ENCODE measurements at places on chromosomes 1 and 21.

DNA sequence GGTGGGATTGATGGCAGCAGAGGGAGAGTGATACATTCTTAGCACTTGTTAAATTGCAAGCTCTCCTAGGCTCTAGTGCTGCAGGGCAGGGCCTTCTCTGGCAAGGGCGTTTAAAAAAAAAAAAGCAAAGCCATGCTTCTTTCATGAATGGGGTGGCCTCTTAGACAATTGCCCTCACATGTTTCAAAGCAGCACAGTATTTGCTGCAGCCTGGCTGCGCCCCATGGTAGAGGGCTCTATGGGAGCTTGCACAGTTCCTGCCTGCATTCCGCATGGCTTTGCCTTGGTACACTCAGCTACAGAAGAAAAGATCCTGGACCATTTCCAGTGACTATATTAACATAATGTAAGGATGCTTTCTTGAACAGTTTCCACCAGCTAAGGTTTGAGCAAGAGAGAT is 267.2 kb downstream of the ZNF648 start:
- no peak for DNase-seq

GRCh38 chr1:32988665-32989064 is 24.1 kb upstream of the RNF19B start:
- no peak for DNase-seq

GRCh38 chr1:74652711-74653139 is 20.9 kb downstream of the ERICH3 start:
- no peak for DNase-seq

- DNase-seq, result no peak
Observed at GRCh38 chr1:27049100-27049499, 36.5 kb upstream of the TENT5B start.

GRCh38 chr1:108814343-108815125 is 42.4 kb downstream of the AKNAD1 start:
- DNase-seq, result peak; percentile 19

DNA sequence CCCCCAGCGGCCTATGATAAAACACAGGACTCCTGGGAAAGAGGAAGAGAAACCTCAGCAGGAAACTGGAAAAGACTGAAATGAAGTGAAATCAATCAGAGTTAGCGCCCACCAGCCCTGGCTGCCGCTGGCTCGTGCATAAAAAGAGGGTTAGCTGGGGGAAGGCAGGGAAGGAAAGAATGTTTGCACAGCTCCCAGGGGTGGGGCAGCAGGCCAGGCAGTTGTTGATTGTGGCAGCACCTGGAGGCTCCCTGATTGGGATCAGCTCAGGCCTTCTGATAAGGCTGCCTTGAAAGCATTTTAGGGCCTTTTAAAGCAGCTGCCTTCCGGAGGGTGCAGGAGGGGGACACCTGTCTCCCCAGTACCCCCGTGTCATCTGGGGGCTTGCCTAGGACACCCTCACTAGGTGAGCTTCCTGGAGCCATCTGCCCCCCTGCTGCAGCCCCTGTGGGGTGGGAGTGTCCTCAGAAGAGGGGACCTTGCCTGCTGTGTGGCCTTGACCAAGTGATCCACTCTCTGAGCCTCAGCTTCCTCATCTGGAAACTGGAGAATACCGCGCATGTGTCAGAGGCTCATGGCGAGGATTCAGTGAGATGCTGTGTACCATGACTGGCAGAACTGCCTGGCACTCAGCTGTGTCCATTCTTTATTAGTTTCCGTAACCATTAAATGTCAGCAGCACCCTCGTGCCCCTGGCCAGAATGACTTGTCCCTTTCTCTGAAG is 6.6 kb downstream of the EPHB2 start:
- peak; percentile 55 for DNase-seq

- DNase-seq, result no peak
Observed at GRCh38 chr1:84833194-84833593, 59.8 kb downstream of the LPAR3 start.

- no peak for DNase-seq
Observed at GRCh38 chr1:84377480-84378095, 20.7 kb upstream of the DNASE2B start.

DNA sequence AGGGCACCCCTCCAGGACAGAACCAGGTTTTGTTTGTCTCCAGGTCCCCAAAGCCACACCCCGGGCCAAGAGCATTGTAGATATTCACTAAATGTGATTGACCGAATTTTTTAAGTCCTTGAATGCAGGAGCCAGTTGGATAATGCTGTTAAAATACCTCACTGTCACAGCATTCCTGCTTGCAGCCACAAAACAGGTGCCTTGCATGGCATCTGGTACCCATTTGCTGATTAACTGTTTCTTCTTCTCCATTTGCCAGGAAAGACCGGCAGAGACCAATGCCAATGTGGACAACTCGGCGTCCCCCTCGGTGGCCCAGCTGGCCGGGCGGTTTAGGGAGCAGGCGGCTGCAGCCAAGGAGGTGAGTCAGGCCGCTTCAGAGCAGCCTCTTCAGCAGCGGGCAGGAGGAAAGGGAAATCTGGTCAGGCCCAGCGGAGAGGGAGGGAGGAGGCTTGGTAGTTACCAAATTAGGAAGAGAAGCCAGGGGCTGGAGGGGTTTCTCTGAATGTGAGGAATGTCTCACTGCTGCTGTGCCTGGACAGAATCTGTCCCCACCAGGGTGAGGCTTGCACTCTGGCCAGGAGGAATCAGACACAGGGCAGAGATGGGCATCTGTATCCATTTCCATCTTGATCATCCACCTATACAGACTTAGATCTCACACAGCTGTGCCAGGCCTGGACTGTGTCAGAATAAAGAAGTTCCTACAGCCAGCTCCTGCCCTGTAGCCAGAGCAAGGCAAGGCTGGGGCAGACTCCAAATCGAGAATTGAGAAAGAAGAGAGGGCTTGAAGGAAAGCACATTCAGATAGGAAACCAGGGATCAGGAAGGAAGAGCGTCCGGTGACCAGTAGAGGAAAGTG is 37.9 kb upstream of the MPZL1 start:
- DNase-seq, result no peak

GRCh38 chr1:169012416-169012815 is 94.1 kb upstream of the ATP1B1 start:
- DNase-seq, result no peak

- no peak for DNase-seq
Observed at GRCh38 chr1:159946242-159947187, 1.1 kb upstream of the IGSF9 start.

DNA sequence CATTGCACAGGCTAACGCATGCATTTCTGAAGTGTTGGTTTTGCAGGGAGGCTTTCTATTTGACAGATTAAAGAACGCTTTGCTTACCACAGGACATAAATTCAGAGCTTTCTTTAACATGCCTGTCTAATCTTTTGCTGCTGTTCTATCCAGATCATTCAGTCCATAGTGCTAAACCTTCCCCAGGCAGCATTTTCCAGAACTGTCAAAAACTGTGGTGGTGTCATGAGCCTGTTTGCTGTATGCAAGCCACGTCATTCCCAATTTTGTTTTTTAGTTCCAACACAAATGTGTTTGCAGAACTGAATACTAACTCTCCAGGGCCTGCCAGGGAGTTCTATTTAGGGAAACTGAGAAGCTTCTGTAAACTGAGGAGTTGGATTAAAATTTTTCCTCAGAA is 390.5 kb upstream of the LYPLAL1 start:
- DNase-seq, result no peak

GRCh38 chr1:14294006-14294405 is 304.5 kb upstream of the KAZN start:
- no peak for DNase-seq

DNA sequence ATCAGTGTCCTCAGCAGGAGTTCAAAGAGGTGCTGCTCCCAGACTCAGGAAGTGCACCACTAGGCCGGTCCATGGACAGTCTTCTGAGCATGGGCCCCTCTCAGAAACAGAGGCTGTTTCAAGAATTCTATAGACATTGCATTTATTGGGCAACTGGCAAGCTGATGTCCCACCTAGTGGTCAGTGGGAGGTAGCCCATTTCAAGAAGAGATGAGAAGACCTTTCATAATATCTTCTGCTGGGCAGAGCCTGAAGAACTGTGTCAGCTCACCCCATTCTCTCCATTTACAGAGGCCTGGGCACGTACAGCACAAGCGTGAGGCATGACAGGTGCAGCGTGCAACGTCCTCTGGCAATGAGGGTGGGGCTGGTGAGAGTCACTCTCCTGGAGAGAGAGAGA is 216.0 kb downstream of the DYRK1A start:
- peak; percentile 33 for DNase-seq

- no peak for DNase-seq
Observed at GRCh38 chr1:179297105-179297378, 3.4 kb downstream of the SOAT1 start.

DNA sequence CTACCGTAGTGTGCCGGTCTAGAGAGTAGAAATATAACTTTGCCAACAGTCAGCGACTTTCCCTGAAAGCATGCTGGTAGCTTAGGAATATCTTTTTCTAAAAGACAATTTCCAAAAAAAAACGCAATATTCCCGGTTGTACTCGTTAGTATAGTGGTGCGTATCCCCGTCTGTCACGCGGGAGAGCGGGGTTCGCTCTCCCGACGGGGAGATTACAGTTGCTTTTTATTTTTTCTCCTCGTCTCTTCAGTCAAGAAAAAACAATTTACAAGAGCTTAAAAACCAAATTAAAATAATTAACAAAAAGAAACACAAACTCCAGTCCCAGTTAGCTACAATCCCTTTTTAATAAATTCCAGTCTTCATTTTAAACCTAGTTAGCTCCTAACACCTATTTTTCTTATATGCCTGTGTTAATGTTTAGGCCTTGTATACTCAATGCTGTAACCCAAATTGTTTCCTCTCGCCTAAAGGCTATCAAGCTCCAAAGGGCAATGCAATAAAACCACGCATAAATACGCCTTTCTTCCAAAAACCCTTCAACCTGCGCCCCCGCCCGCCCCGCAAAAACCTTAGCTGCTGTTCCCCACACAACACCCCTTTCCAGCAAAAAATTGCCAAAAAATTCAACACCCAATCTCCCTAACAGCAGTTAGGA is 7.8 kb downstream of the HSPA6 start:
- DNase-seq, result no peak

- DNase-seq, result peak; percentile 22
Observed at GRCh38 chr1:176110203-176110602, 96.9 kb downstream of the COP1 start.

DNA sequence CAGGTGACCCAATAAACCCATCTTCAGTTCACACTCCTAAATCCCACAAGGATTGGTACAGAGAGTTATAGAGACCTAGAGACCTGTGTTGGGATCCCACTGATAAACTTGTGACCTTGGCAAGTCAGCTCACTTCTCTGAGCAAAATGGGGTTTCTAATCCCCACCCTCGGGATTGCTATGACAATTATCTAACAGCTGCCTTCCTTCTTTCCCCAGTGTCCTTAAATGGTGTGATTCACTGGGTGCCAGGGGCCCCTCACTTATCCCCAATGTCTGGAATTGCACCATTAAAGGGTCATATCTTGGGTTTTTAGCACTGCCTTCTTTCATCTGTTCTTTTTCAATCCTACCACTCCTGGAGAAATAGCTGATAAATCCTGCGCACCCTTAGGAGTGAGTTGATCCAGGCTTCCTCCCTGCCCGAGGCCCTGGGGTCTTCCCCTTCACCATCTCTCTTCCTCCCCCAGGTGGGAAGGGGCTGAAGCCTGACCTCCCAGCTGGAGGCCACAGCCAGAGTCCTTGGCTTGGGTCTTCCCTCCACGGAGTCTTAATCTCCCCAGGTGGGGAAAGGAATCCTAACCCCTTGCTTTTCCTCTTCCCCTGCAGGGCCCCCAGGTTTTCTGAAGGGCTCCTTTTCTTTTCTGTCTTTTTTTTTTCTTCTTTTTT is 39.7 kb downstream of the LACTBL1 start:
- DNase-seq, result no peak

DNA sequence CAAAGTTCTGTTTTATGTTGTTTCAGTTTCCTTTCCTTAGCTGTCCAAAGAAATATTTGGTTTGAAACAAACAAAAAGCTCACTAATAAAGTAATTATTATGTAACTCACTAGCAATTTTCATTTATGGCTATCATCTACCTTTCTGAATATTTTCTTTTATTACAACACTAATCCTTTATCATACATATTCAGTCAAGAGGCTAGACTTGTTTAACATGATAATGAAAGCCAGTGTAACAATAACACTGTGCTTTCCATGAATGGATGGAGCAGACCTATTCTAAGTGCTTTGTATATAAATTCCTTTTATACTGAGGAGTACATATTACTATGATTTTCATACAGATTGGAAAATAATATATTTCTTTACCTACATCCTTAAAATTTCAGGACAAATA is 972.8 kb upstream of the ADGRL4 start:
- DNase-seq, result no peak

GRCh38 chr1:156664046-156664766 is 13.0 kb downstream of the NES start:
- DNase-seq, result peak; percentile 38
